ENCODE measurements at places on chromosomes 6 and 20. TPM values are rescaled to one million over a fixed set of nuclear protein-coding genes. Genes with fewer than 3 reads are reported as not detected.

Gene FRMD1
- total RNA-seq: 0.21 TPM

Gene OOEP
- not detected for total RNA-seq

Gene RAET1G
- total RNA-seq: 1.2 TPM

Gene BPIFB4
- not detected for total RNA-seq

Gene NKAIN2
- total RNA-seq: 1.7 TPM

Gene PTK6
- total RNA-seq: 2.8 TPM

Gene CALHM6
- total RNA-seq: 9.5 TPM

Gene HS3ST5
- 3.7 TPM for total RNA-seq

Gene SLC18B1
- total RNA-seq: 17.7 TPM

Gene ARHGAP18
- 39.5 TPM for total RNA-seq

Gene ZBTB46
- total RNA-seq: 10.6 TPM

Gene SNHG17
- total RNA-seq: 4.6 TPM

Gene LST1
- 4.2 TPM for total RNA-seq

DNA sequence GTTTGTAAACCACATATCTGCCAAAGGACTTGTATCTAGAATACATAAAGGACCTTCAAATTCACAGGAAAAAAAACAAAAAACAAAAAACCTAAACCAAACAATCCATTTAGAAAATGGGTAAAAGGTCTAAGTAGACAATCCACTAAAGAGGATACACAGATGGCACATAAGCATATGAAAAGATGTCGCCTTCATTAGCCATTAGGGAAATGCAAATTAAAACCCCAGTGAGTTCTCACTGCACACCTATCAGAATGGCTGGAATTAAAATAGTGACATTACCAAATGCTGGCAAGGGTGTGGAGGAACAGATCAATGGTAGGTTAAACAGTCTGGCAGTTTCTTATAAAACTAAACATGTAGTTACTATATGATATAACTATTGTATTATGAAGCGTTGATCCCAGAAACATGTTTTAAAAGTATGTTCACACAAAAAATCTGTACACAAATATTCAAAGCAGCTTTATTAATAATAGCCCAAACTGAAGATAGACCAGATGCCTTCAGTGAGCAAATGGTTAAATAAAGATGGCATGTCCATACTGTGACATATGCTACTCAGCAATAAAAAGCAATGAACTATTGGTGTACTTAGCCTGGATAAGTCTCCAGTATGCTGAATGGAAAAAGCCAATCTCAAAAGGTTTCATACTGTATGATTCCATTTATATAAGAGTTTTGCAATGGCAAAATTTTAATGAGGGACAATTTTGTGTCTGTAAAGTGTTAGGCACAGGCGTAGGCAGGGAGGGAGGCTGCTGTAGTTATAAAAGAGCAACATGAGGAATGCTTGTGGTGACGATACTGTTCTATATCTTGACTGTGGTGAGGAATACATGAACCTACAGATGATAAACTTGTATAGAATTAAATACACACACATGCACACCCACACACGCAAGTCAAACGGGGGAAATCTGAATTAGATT is 43.9 kb downstream of the PLCB1 start:
- no peak for DNase-seq

GRCh38 chr6:91633374-91634111 is 1046.7 kb upstream of the MAP3K7 start:
- DNase-seq: peak; percentile 35

GRCh38 chr20:58306421-58307261 is 2.9 kb upstream of the RAB22A start:
- no peak for DNase-seq

DNA sequence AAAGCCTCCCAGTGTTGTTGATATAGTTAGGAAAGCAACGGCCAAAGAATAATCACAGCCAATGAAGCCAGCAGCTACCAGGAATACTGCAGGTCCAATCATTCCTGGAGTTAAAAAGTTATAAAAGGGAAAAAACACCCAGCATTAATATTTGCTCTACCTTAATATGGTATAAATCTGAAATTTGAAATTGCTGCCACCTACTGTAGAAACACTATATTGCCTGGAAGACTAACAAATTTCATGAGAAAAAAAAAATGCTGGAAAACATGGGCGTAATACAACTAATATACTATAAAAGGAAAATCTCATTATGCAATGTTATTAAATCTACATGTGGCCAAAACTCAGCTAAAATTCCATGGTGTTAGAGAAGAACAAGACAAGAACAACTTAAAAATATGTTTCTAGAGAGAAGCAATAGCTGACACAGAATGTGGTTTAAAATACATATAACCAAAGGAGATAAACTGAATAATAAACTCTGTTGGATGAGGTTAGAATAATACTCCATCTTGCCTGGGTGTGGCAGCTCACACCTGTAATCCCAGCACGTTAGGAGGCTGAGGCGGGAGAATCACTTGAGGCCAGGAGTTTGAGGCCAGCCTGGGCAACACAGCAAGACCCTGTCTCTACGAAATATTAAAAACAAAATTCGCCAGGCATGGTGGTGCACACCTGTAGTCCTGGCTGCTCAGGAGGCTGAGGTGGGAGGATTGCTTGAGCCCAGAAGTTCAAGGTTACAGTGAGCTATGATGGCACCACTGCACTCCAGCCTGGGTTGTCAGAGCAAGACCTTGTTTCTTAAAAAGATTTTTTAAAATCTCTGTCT is 43.1 kb downstream of the SLC17A5 start:
- DNase-seq: peak; percentile 14

DNA sequence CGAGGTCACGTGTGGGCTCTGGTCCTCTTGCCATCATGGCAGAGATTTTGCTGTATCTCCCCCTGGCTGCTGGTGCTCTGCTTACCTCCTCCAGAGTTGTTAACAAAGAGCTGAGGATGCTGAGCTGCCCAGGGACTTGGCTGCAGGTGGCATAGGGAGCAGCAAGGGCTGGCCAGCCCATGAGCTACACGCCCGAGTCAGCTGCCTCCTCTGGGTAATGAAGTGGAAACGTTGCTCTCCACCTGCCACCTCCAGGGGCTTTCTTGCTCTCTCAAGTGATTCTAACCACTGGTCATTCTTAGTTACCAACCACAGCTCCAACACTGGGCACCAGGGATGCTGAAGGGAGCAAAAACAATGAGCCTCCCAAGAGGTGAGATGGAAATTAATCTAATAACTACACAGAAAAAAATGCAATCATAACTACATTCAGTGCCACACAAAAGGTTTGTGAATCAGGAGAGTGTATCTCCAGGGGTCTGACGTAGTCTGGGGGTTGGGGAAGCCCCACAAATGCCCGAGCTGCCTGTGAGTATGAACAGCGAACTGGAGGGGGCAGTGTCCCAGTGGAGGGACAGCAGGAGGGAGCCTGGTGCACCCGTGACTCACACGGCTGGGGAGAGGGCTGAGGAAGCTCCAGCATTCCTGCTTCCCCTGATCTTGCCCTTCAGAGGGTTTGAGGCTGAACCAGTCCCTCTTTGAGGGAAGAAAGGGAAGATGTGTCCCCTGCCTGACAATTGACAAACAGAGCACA is 78.7 kb downstream of the CDH26 start:
- DNase-seq: no peak

DNA sequence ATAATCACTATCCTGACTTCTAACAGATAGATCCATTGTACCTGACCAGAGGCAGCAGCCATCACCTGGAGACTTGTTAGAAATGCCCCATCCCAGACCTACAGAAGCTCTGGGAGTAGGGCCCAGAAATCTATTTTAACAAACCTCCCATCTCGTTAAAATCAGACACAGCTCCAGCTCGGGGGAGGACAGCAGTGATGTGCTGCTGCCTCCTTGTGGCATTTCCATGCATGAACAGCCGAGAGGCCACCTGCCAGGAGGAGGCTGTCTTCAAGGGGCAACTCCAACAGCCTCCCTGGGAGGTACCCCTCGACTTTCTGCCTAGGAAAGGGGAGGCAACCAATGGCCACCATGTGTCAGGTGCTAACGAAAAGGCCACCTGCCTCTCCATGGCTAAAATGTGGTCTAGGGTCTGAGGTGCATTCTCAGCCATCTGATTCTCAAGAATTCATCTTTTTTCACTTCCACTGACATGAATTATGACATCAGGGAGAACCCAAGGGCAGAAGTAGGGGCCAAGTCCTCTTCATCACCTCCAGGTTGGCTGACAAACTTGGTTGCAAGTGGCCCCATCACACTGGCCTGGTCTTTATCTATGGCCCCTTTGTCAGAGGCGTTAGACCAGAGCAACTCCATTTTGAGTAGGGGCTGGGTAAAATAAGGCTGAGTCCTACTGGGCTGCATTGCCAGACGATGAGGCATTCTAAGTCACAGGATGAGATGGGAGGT is 12.2 kb upstream of the KCNK15 start:
- DNase-seq: no peak

DNA sequence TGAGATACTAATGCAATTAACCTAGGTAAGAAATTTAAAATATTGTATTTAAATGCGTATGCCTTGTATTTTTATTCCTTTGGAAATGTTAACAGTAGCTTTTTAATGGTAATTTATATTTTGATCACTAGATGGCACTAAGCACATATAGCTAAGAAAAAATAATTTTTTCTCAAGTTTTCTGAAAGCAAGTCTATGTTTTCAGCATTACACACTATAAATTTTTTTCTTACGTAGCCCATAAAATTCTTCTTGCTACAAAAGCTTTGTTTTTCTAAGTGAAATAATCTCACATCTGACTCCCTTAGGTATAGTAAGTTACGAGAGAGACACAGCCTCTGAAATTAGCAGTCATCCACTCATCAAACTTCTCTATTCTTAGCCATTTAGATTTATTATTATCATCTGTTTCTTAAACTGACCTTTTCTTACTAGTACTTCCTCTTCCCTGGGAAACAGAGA is 35.7 kb downstream of the TSPYL4 start:
- DNase-seq: no peak

- no peak for DNase-seq
Observed at GRCh38 chr6:24897186-24897585, 38.6 kb downstream of the RIPOR2 start.

- DNase-seq: no peak
Observed at GRCh38 chr20:63284083-63284440, 8.9 kb upstream of the COL20A1 start.

DNA sequence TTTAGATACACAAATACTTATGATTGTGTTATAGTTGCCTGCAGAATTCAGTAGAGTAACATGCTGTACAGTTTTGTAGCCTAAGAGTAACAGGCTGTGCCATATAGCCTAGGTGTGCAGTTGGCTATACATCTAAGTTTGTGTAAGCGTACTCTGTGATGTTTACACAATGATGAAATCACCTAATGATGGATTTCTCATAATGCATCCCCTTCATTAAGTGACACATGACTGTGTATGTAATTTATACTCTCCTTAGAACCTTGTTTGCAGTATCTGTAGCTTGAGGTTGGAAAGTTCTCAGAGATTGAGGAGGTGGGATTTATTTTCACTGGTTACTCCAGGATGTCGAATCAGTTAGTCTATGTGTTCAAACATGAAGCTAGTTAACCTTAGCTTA is 67.0 kb upstream of the TMEM30A start:
- no peak for DNase-seq

GRCh38 chr6:150940941-150941340 is 75.4 kb downstream of the MTHFD1L start:
- no peak for DNase-seq

DNA sequence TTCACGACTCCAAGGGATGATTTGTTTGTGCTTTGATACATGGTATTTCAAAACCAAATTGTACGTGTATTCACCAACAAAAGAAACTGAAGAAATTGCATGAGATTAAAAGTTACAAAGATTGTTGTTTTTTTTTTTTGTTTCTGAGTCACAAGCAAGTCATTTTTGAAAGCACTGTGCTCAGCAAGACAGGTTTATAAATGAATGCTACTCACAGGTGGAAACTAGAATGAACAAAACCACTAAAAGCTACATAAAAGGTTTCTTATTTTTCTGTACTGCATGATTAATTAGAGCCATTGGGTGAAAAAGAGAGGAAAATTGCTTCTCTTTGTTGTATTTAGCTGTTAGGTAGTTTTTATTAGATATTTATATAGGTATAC is 90.2 kb upstream of the RIPOR2 start:
- no peak for DNase-seq

Data from urinary bladder (tissue), 4 donors.